Activated CD4-positive, alpha-beta T cell treated with anti-CD3 and anti-CD28 coated beads, Interleukin-2, amount 50 U/mL, for 24 hours (primary cell): ENCODE measurements at places on chromosomes 5 and 9.

DNA sequence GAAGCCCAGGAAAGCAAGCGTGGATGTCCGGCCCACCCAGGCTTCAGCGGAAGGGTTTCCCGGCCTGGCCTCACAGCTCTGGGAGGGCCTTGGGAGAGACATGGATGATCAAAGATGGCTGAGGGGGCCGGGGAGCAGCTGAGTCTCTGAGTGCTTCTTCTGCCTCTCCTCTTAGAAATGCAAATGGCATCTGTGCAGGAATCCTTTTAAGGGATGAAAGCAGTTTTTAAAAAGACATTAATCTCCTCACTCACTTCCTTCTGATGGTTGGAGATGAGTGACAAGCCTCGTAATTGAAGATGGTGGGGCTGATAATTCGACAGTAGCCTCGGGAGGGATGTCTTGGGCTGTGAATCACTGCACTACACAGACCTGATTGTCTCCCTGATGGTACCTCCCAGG lies 24.3 kb upstream of the PITX1 start:
- DNase-seq, result no peak

DNA sequence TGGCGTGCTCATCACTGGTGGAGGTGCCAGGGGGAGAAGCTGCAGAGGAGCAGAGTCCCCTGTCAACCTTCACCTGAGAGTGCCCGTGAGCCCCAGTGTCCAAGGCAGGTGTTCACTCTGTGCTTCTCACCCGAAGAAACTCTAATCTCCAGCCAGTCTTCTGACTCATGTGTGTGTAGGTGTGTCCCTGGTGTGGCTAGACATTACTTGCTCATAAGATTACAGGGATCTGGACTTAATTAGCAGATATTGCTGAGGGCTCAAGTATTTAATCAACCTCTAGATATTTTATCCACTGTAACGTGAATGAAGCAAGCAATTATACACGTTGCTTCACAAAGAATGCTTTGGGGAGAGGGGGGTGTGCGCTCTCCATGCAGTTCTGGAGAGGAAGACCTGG lies 72.5 kb downstream of the MED10 start:
- DNase-seq, result no peak

DNA sequence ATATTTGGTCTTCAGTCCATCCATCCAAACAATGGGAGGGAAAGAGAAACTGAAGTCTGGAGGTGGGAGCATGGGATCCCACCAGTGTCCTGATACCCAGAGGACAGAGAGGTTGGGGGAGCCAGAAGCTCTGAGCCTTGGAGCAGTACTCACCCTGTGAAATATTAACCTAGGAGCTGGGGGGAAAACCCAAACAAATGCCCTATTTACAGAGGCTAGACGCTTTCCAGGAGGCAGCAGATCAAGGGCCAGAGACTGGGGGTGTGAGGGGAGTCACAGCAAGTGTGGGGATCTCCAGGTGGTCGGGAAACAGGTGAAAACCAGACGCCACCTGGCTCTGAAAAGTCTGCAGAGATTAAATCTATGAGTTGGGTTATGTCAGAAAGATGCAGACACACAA lies 6.2 kb downstream of the ZER1 start:
- no peak for DNase-seq

DNA sequence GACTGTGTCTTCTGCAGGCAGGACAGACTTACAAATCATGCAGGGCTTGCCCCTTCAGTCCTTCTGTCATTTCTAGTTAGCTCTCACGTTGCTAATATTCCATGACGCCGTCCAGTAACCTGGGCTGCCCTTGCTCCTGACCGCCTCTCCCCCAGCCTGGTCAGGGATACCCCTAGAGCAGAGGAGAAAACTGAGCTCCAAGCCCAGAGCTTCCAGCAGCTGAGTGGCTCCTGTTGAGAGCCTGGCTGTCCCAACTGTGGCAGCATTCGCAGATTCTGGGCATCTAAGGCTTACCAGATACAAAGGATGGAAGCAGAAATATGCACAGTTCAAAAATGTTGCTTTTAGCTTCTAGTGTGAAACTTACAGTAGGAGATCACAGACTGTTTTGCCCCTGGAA lies 185.2 kb downstream of the CD180 start:
- DNase-seq, result no peak

DNA sequence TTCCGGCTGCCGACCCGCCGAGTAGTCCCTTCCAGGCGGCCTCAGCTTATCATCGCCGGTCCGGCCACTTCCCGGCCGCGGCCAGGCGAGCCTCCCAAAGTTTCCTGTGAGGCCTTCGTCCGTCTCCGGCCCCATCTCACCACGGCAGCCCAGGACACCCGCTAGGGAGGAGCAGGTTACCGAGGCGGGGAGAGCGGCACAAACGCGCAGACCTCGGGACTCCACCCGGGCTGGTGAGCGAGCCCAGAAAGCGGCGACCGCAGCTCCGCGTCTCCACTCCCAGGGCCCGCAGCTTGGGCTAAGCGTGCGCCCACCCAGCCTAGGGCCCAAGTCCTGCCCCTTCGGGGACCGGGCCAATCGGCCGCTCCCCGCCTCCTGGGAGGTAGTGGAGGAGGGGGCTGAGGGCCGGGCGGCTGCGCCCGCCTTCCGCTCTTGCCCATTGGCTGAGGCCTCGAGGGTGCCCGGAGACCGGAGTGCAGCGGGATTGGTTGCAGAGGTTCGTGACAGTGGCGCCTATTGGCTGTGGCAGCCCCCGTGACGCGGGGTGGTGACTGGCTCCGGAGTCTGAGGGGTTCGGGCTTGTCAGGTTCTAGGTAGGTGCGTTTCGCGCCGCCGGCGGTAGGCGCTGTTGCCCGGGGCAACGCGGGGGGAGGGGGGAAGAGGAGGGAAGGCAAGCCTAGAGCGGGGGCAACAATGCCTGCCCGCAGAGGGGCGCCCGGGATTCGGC lies 867 bp downstream of the FER start:
- DNase-seq, result peak; percentile 91

GRCh38 chr5:60997721-60998120 lies 52.7 kb downstream of the NDUFAF2 start:
- DNase-seq, result no peak

GRCh38 chr9:17116400-17116837 lies 18.4 kb upstream of the CNTLN start:
- DNase-seq, result no peak

DNA sequence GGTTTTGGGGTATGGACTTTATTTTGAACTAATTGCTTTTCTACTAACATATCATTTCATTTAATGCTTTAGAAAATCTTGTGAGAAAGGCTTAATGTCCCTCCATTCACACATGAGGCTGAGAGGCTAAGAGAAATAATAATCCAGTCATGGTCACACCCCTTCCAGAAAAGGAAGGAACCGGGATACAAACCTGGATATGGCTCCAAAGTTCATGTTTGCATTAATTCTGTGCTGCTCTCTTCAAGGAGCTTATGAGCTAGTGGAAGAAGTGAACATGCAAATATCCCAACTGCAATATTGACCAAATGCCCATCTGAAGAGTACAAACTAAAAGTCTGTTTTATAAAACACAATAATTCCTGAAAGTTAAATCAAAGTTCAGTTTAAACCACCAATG lies 732.1 kb upstream of the RIOK2 start:
- DNase-seq, result no peak

DNA sequence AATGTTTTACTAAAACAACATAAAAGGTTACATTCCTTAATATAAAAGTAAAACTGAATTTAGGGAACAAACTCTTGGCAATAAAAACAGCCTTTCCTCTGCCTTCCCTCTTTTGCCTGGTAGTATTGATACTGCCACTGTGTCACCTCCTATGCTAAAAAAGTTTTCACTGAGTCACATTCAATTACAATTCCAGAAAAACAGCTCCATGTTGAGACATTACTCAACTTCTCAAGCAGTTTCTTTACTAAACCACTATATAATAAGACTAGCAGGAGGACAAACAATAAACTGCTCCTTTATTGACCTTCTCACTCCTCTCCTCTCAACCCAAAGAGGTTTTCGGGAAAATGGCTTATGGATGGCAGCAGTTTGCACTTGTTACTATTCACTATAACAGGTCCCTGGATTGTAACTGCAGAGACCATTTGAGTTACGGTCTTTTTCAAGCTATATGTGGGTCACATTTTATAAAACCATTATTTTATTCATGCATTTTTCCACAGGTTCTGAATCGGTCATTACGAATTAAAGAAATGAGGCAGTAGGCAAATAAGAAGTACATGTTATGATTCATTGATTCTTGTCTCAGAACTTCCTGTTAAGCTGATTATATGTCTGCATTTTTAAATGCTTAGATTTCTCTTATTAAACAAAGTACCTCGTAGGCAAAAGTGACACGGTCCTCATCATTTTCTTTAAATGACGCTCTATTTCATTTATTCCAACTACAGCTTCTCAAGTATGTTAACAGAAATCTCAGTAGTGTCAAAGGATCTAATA lies 2.1 kb downstream of the ZDHHC21 start:
- DNase-seq, result no peak

DNA sequence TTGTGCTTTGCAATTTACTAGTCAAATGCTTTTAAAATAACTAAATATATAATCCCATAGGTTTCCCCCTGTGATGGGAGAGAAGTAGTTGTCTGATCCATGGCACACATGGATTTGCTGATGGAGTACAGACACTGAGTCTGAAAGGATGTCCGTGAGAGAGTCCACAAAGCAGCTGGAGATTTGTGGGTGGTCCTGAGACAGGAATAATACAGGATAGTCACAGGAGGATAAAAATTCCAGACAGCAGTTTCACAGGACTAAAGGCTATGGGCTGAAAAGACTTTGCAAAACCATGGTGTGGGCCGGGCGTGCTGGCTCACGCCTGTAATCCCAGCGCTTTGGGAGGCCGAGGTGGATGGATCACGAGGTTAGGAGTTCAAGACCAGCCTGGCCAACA lies 58.7 kb upstream of the ZFR start:
- DNase-seq, result no peak

DNA sequence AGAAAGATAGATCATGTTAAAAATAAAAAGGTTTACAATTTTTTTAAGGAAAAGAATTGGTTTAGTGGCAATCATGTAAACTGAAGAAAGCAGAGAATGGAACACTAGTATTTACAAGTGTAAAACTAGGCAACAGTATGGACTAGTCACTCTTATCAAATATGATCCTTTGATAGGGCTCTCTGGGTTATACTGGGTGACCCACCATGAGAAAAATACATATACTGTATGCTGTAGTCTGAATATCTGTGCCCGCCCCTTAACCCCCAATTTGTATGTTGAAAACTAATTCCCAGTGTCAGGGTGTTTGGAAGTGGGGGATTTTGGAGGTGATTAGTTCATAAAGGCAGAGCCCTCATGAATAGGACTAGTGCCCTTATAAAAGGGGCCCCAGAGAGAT lies 236.8 kb upstream of the TARS1 start:
- no peak for DNase-seq

GRCh38 chr9:90966480-90967144 lies 165.0 kb downstream of the SYK start:
- DNase-seq, result peak; percentile 31

- no peak for DNase-seq
These were observed 960 bp downstream of the PCDHGC5 start for GRCh38 chr5:141489841-141490240.

DNA sequence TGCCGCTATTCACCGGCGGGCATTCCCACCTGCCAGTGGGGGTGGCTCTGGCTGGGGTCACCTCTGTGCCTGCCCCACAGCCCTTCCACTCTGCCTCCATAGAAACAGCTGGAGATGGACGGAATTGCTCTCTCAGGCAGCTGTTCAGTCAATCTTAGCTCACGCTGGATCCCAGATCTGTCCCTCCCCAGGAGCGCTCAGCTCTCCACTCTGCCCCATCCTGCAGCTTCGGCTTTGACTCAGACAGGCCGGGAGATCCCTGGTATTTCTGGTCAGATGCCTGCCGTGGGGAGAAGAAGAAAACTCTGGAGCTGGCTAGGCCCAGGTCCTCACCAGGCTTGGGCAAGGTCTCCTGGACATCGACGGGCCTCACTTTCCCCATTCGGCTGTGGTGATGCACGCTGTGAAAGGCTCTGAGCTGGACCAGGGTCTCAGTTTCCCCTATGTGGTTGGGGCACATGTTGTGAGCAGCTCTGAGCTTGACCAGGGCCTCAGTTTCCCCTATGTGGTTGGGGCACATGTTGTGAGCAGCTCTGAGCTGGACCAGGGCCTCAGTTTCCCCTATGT lies 7.6 kb upstream of the SLC9A3 start:
- DNase-seq, result no peak

GRCh38 chr5:121152411-121152810 lies 688.3 kb downstream of the PRR16 start:
- DNase-seq, result no peak

DNA sequence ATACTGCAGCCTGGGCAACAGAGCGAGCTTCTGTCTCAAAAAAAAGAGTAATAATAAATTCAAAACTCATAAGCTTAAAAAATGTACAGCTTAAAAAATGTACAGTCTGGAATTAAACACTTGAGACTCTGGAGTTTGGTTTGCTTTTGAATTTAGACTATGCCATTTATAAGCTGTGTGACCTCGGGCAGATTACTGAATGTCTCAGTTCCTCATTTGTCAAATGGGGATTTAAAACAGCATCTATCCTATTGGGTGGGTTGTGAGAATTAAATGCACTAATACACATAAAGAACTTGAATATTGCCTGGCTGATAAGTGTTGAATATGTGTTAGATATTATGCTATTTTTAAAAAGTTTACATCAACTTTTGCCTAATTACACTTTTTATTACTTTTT lies 98.4 kb downstream of the SCAMP1 start:
- no peak for DNase-seq

DNA sequence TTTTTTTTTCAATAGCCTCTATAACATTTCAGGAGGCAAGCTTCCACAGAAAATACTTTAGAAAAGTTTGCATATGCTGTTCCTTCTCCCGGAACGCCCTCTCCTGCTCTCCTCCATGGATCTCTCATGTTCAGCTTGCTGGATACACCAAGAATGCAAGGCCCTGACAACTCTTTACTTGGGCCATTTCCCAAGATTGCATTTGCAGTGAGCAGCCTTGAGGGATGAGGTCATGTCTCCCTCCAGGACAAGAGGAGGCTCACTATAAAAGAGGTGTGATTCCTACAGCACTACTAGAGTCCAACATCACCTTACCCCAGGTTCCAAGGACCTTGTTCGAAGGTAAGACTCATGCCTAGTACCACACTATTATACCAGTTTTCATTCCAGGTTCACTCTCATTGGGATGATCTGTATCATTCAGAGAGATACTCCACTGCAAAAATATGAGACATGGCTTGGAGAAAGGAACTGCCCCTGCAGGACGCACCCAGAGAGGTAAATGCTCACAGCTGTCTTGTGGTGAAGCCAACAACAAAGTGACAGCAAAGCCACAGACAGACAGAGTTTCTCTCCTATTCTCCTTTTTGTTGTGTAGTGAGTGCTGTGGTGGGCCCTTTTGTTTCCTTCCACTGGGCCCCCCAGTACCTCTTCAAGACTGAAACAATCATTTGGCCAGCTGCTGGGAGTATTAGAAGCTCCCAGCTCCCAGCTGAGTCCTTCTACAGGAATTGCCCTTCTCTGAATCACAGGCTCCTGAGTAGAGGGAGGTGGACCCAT lies 151.7 kb upstream of the ZNF366 start:
- DNase-seq, result no peak
